ENCODE measurements at places on chromosomes 1 and 21.
A peak's percentile ranks its signal among the peaks of the same experiment; 100 is the strongest.

DNA sequence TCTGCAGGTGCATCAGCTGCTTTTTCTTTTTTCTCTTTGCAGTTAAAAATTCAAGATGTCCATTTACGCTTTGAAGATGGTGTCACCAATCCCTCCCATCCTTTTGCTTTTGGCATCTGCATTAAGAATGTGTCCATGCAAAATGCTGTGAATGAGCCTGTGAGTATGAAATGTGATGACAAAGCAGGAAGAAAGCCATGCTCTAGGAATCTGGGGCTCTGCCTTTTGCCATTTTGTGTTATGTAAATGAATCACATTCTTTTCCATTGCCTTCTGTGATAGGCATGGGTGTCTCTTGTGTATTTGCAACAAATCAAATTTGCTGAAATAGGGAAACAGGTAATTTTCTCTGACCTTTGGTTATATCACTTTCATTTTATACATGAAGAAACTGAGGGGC lies 19.4 kb downstream of the VPS13D start:
- no peak for DNase-seq

- DNase-seq: no peak
Observed at GRCh38 chr21:25818551-25818950, 83.8 kb downstream of the GABPA start.

DNA sequence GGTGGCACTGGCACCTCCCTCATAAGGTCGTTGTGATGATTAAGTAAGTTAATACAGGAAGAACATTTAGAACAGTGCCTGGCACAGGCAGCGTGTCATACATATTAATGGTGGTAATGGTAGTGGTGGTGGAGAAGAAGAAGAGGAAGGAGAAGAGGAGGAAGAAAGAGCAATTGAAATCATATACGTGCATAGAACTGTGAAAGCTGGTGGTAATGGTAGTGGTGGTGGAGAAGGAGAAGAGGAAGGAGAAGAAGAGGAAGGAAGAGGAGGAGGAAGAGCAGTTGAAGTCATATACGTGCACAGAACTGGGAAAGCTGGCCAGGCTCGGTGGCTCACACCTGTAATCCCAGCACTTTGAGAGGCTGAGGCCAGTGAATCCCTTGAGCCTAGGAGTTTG lies 121.3 kb upstream of the HOOK1 start:
- no peak for DNase-seq

DNA sequence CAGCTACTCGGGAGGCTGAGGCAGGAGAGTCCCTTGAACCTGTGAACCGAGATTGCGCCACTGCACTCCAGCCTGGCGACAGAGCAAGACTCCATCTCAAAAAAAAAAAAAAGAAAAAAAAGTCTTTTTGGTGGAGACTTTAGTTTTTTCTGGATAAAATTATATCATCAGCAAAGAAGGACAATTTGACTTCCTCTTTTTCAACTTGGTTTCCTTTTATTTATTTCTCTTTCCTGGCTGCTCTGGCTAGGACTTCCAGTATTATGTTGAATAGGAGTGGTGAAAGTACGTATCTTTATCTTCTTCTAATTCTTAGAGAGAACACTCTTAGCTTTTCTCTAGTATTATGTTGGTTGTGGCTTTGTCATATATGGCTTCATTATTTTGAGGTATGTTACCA lies 130.8 kb downstream of the PCBP3 start:
- no peak for DNase-seq

DNA sequence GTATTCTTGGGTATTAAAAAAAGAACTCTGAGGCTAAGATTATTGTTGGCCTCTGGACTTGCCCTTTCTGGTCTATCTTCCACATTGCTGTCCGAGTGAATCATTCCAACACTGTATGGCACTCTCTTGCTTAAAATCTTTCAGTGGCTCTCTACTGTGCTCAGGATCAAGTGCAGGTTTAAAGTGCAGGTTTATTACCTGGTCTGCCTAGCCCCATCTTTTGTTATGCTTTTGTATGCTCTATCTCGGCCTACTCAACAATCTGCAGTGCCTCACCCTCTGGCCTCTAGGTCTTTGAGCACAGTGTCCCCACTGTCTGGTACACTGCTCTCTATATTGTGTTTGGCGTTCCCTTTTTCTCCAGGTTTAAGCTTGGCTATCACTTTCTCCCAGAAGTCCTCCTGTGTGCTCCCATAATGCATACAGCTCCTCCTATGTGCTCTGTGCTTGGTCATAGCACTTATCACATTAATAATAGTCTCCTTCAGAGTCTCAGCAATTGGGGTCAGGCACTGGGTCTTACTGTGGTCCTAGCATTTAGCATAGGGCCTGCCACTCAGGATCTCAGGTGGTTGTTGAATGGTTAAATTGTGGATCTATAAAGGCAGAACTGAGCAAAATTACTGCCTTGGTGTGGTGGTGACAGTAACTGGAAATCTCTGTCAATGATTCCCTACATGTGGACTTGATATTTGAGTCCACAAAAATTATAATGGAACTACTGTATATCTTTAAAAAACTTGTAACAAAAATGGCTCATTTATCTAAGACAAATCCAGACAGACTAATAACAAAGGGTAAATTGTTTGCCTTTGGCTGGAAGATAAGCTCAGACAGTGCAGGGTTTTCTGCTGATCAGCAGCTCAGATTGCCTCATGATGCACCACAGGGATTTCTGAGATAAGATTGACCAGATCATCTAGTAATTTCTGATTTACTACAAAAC lies 10.6 kb upstream of the LDLRAD1 start:
- no peak for DNase-seq

- DNase-seq: no peak
Observed at GRCh38 chr21:35075546-35075945, 26.4 kb upstream of the RUNX1 start.

GRCh38 chr21:27812279-27812678 lies 845.4 kb upstream of the ADAMTS5 start:
- DNase-seq: no peak

- no peak for DNase-seq
Observed at GRCh38 chr1:155075535-155075934, 3.1 kb upstream of the EFNA3 start.

DNA sequence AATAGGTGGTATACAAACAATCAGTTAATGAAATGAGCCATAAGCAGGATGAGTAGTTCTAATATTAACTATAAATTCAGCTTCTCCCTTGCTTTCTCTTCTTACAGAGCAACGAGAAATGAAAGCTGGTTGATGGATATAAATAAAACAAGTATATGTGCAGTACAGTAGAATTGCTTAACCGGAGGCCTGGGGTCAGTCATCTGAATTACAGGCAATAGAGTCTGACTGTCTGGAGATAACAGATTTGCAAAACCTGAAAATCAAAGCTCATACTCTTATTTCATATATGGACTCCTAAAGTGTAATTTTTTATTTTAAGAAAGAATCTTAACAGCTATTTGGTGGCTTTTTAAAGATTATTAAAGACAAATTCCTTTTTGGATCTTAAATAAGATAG lies 43.1 kb upstream of the SGIP1 start:
- DNase-seq: no peak

GRCh38 chr1:209808059-209808581 lies 2.2 kb upstream of the IRF6 start:
- peak; percentile 59 for DNase-seq

DNA sequence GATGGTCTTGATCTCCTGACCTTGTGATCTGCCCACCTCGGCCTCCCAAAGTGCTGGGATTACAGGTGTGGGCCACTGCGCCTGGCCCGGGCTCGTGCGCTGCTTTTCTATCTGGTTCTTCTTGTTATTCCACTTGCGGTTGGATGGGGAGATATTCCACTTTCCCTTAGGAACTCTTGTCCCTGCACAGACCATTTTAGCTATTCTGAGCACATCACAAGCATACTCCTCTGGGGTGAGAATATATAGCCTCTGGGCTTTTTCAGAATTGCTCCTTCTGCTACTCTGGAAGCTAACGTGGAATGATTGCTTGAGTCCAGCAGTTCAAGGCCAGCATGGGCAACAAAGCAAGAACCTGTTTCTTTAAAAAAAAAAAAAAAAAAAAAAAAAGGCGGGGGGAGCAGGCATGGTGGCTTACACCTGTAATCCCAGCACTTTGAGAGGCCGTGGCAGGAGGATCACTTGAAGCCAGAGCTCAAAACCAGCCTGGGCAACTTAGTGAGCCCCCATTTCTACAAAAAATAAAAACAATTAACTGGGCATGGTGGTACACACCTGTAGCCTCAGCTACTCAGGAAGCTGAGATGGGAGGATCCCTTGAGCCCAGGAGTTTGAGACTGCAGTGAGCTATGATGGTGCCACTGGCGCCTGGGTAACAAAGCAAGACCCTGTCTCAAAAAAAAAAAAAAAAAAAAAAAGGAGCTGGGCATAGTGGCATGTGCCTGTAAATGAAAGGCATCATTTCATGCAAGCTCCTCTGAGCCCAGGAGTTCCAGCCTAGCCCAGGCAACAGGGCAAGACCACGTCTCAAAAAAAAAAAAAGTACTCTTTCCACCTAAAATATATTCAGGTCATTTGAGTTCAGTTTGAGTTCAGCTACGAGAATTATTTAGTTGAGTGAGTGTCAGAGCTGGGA lies 11.8 kb upstream of the PGD start:
- no peak for DNase-seq

GRCh38 chr1:29391362-29391880 lies 155.1 kb downstream of the PTPRU start:
- DNase-seq: no peak

DNA sequence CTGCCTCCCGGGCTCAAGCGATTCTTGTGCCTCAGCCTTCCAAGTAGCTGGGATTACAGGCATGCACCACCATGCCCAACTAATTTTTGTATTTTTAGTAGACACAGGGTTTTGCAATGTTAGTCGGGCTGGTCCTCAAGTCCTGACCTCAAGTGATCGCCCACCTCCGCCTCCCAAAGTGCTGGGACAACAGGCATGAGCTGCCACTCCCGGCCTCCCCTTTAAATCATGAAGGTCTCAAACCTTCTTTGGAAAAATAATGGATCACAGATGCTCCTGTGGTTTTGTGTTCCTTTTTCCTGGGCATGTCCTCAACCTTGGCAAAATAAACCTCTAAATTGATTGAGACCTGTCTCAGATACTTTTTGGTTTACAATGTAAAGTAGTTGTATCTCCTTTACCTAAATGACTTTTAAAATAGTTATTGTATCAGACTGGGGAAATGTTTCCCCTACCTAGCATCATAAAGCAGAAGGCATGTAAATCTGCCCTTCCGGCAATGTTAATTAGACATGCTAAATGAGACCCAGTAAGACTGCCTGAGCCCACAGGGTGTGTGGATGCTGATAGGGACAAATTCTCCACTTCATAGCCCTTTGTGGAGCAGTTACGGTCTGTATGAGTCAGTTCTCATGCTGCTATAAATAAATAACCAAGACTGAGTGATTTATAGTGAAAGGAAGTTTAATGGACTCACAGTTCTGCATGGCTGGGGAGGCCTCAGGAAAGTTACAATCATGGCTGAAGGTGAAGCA lies 27.8 kb downstream of the CBR1 start:
- no peak for DNase-seq

DNA sequence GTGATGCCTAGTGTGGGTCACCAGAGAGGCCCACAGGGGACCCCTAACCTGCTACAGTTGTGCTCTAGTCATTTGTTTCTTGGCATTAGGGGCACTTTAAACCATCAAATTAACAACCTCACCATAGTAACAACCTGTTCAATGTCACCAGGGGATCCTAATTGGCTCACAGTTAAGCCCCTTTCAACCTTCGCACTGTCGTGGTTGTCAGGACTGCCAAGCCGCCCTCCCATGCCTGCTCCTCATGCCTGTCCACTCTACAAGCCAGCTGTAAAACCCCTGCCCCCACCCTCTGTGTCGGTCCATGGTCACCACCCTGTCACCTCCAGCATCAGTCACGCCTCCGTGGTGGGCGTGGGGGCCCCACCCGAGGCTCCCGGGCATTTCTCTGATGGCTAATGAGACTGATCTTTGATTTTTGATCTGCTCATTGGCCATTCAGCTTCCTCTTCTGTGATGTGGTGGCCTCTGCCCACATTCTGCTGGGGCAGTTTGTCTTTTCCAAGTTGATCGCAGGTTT lies 96.6 kb downstream of the WDR4 start:
- DNase-seq: no peak

DNA sequence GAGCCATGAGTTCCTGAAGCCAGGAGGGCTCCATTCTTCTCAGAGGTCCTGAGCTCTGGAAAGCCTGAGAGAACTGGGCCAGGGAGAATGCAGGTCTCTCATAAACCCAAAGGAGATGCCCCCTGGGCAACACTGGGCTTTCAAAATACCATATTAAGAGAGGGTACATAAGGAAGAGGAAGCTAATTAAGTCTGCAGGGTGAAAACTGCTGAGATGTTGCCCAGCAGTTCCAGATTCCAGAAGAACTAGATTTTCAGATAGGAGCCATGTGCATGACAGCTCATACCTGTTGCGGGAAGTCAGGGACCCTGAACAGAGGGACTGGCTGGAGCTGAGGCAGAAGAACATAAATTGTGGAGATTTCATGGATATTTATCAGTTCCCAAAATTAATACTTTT lies 40.9 kb downstream of the CYP4A11 start:
- DNase-seq: no peak

GRCh38 chr1:186900539-186901237 lies 71.9 kb downstream of the PLA2G4A start:
- DNase-seq: no peak

DNA sequence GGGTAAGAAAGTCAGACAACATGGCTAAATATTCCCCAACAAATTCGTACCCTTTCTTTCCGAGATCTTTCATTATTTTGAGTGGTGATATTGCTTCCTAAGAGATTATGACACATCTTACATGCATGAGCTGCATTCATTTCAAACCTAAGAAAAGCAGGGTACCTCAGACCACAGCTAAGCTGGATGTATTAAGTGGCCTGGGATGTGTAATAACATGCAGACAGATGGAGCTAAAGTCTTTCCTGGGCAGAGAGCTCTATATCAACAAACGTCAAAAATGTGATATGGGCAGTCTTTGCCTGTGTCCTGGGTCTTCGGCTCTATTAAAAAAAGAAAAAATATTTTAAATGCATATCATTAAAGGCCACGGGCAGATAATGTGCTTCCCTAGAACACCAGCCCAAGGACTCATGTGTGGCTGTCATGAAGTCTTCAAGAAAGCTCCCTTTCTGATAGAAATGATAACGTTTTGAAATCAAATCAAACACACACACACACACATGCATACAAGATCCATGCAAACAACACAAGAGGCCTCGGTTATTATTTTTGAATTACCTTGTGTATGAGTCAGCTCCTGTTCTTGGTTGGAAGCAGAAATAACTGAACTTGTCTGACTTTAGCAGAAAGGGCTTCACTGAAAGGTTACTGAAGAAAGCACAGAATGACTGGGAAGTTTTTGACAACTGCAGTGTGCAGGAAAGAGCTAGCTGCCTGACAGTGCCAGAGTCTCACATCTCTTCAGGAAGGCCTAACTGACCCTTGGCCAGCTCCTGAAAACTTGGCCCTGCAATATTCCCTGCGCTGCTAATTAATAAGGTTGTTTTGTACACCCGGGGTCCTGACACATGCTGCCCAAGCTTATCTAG lies 231.2 kb downstream of the DSCAM start:
- DNase-seq: no peak

All from Right ventricle myocardium superior (tissue), 1 donor.